ENCODE measurements at places on chromosomes 12 and 14. TPM values are rescaled to one million over a fixed set of nuclear protein-coding genes. Genes with fewer than 3 reads are reported as not detected.

The FAM222A gene
- 0.05 TPM for polyA plus RNA-seq

The SDSL gene
- polyA plus RNA-seq = 1.4 TPM

The C14orf39 gene
- not detected for polyA plus RNA-seq

The KRT85 gene
- polyA plus RNA-seq = not detected

The KCNJ8 gene
- polyA plus RNA-seq = not detected

The SOAT2 gene
- polyA plus RNA-seq = not detected

The FAM234B gene
- 3.4 TPM for polyA plus RNA-seq

- H3K36me3 ChIP-seq = no peaks in the 10 kb centered on the region
- no peak overlapping the region for H3K4me3 ChIP-seq
- no peak overlapping the region for H3K27ac ChIP-seq
- peaks cover 44% of the 10 kb centered on the region for H3K4me1 ChIP-seq
- no peaks in the 10 kb centered on the region for H3K27me3 ChIP-seq
Measured at GRCh38 chr14:70885343-70886022, 21.8 kb upstream of the PCNX1 start.

GRCh38 chr12:29425722-29426121, 44.8 kb upstream of the ERGIC2 start:
- H3K27ac ChIP-seq = no peak overlapping the region
- H3K36me3 ChIP-seq = no peaks in the 10 kb centered on the region

GRCh38 chr14:71319666-71320065, 412.4 kb downstream of the PCNX1 start:
- H3K36me3 ChIP-seq = no peaks in the 10 kb centered on the region
- H3K4me3 ChIP-seq = peak overlapping the region; percentile 64
- H3K27ac ChIP-seq = peak overlapping the region; percentile 67
- peaks cover 25% of the 10 kb centered on the region for H3K4me1 ChIP-seq
- H3K27me3 ChIP-seq = no peaks in the 10 kb centered on the region
- no peak for DNase-seq

DNA sequence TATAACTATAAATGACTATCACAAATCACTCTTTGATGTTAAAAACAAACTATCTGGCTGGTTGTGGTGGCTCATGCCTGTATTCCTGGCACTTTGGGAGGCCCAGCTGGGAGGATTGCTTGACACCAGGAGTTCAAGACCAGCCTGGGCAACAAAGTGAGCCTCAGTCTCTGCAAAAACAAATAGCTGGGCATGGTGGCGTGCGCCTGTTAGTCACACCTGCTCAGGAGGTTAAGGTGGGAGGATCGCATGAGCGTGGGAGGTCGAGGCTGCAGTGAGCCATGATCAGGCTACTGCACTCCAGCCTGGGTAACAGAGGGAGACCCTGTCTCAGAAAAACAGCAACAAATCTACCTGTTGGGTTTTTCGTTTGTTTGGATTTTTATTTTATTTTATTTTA, 5.4 kb downstream of the TXNRD1 start:
- H3K4me1 ChIP-seq = peaks cover 22% of the 10 kb centered on the region
- H3K27me3 ChIP-seq = no peaks in the 10 kb centered on the region
- H3K4me3 ChIP-seq = no peak overlapping the region
- no peaks in the 10 kb centered on the region for H3K36me3 ChIP-seq

GRCh38 chr12:101862245-101862644, 15.1 kb upstream of the DRAM1 start:
- no peak for DNase-seq
- no peaks in the 10 kb centered on the region for H3K27me3 ChIP-seq
- no peak overlapping the region for H3K27ac ChIP-seq
- H3K36me3 ChIP-seq = no peaks in the 10 kb centered on the region
- H3K4me1 ChIP-seq = peaks cover 10% of the 10 kb centered on the region

DNA sequence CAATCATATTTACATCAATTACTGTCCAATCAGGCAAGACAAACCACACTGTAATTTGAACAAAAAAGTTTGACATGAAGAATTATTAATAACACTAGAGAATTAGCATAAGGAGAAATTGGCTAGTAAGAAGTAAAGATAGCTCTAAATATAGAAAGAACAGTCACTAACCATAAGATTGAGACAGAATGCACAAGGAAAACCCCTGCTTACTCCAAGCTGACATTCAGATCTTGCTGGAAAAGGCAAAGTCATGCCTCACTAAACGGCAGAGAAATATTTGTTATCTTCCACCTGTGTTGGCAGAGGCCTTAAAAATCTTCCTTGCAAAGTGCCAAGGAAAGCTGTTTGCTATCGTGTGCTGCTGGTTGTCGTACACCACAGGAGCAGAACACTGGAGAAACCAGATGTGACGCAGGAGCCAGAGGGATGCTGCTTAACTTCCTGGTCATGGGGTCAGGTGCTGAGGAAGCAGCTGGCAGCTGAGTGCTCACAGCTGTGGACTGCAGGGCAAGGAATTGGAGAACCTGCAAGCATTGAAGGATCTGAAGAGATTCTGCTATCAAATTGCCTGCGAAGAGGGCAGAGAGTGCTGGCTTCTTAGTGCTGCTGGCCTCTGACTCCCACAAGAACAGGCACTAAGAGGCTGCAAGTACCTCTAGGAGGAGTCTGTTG, 1323.3 kb downstream of the LRFN5 start:
- no peak overlapping the region for H3K4me3 ChIP-seq
- H3K36me3 ChIP-seq = no peaks in the 10 kb centered on the region
- no peak for DNase-seq
- H3K4me1 ChIP-seq = no peaks in the 10 kb centered on the region
- no peak overlapping the region for H3K27ac ChIP-seq

DNA sequence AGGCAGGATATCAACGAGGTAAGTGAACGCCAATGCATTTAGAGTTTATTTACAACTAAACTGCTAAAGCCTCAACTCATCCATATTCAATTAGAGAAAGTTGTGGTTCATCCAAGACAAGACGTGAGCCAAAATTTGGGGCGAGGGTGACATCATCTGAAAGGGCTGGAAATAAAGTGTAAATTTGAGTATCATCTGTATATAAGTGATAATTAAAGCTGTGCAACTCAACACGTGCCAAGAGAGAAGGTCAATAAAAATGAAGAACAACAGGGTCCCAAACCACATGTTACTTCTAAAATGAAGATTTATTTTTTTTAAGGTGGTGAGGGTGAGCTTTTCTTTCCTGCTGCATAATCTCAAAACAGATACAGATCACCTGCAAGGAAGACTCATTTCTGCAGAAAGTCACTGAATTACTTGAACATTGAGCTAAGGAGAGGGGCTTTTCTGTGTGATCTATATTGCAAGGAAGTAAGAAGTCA, 203.6 kb downstream of the EFCAB11 start:
- DNase-seq = no peak
- no peaks in the 10 kb centered on the region for H3K27me3 ChIP-seq
- H3K4me1 ChIP-seq = no peaks in the 10 kb centered on the region
- H3K27ac ChIP-seq = no peak overlapping the region
- no peak overlapping the region for H3K4me3 ChIP-seq

- no peak overlapping the region for H3K4me3 ChIP-seq
- H3K27me3 ChIP-seq = no peaks in the 10 kb centered on the region
- no peak for DNase-seq
- peaks cover 39% of the 10 kb centered on the region for H3K36me3 ChIP-seq
- H3K27ac ChIP-seq = no peak overlapping the region
- no peaks in the 10 kb centered on the region for H3K4me1 ChIP-seq
Measured at GRCh38 chr12:49026101-49026500, 7.5 kb upstream of the PRKAG1 start.

GRCh38 chr12:3119756-3120601, 42.8 kb downstream of the TSPAN9 start:
- no peaks in the 10 kb centered on the region for H3K27me3 ChIP-seq
- peaks cover 62% of the 10 kb centered on the region for H3K4me1 ChIP-seq
- DNase-seq = no peak
- no peaks in the 10 kb centered on the region for H3K36me3 ChIP-seq
- peak overlapping the region; percentile 71 for H3K27ac ChIP-seq
- H3K4me3 ChIP-seq = peak overlapping the region; percentile 24

DNA sequence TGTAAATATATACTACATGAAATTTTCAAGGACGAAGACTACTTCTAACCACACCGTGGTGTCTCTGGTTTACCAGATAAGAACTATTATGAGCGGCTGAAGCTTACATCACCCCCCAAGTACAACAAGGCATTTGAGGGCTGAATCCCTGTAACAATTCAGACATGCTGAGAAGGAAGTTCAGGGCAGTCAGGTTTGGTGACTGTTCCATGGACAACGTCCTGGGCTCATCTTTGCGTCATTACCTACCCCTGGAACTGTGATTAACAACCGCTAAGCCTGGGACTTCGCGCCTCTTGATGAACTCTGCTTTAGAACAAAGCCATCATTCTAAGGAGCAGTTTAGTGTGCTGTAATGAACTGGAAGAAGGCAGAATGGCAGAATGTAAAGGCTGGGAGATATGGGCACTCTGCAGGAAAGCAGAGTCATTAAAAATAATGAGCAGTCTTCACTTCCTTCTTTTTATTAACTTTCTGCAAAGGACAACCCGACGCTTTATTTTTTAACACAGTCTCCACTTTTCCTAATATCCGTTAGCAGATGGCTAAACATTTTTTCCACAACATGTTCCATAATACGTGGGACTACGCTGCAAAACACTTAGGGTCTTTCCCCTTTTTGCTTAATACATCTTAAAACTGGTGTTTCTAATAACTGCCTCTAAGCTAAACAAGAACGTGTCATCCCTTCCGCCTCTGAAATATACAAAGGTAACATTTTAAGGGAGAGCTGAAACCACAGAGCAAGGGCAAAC, 263.2 kb downstream of the ADAMTS20 start:
- no peak overlapping the region for H3K4me3 ChIP-seq
- no peaks in the 10 kb centered on the region for H3K36me3 ChIP-seq
- no peak overlapping the region for H3K27ac ChIP-seq
- peaks cover 34% of the 10 kb centered on the region for H3K4me1 ChIP-seq
- H3K27me3 ChIP-seq = no peaks in the 10 kb centered on the region

DNA sequence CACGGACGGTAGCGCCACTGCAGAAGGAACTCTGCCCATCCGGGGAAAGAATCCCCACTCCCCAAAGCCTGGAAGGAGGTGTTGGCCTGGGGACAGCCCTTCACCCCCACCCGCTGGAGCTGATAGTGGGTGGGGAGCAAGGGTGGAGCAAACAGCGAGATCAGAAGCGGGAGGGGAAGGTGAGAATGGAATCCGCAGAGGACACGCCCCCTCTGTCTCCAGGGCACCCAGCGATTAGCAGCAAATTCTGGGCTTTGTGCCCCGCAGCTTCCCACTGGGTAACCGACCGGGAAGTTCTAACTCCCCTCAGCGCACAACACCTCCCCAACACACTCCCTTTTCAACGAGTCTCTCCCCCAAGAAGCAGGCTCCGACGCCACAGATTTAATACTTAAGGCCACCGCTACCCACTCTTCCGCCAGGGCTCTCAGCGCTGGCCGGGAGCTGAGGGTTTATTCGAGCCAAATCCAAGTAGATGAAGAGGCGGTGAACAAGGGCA, 1.4 kb downstream of the SLC25A29 start:
- DNase-seq = no peak
- H3K36me3 ChIP-seq = no peaks in the 10 kb centered on the region
- H3K4me1 ChIP-seq = peaks cover 11% of the 10 kb centered on the region
- H3K4me3 ChIP-seq = peak overlapping the region; percentile 69

- no peaks in the 10 kb centered on the region for H3K27me3 ChIP-seq
- H3K27ac ChIP-seq = no peak overlapping the region
- no peak overlapping the region for H3K4me3 ChIP-seq
Measured at GRCh38 chr14:59688224-59689170, 111.9 kb upstream of the CCDC175 start.

GRCh38 chr12:101459642-101460346, 15.3 kb upstream of the SPIC start:
- H3K4me3 ChIP-seq = no peak overlapping the region
- no peaks in the 10 kb centered on the region for H3K27me3 ChIP-seq
- DNase-seq = no peak
- no peaks in the 10 kb centered on the region for H3K36me3 ChIP-seq
- H3K4me1 ChIP-seq = no peaks in the 10 kb centered on the region

DNA sequence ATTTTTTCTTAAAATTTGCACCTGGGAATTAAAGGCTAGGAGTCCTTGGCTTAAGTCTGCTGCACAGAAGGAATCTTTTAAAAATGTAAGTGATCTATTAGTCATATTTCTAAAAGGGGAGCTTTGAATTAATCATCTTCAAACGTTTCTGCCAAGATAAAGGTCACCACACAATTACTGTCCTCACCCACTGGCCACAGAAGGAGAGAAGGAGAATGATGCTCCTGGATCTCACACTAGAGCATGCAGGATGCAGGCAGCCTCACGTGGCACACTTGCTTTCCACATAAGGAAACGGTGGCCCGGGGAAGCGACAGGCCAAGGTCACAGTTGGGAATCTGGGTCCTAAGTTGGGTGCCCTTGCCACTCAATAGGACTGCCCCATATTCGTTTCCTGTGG, 16.9 kb downstream of the PLEKHG7 start:
- no peaks in the 10 kb centered on the region for H3K27me3 ChIP-seq
- H3K36me3 ChIP-seq = no peaks in the 10 kb centered on the region
- no peaks in the 10 kb centered on the region for H3K4me1 ChIP-seq
- H3K27ac ChIP-seq = no peak overlapping the region
- DNase-seq = no peak

DNA sequence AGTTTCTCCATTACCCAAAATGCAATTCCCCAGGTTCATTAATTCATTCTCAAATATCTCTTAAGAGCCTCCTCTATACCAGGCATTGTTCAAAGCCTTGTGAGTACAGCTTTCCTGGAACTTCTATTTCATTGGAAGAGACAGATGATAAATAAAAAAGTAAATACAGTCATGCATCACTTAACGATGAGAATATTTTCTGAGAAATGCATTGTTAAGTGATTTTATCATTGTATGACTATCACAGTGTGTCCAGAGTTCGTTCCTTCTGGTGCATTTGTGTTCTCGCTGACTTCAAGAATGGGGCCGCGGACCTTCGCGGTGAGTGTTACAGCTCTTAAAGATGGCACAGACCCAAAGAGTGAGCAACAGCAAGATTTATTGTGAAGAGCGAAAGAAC, 66.0 kb downstream of the ANO4 start:
- H3K27ac ChIP-seq = no peak overlapping the region
- H3K36me3 ChIP-seq = no peaks in the 10 kb centered on the region
- DNase-seq = no peak
- no peak overlapping the region for H3K4me3 ChIP-seq

- H3K36me3 ChIP-seq = no peaks in the 10 kb centered on the region
- H3K27ac ChIP-seq = no peak overlapping the region
- H3K4me3 ChIP-seq = no peak overlapping the region
- no peaks in the 10 kb centered on the region for H3K27me3 ChIP-seq
- no peaks in the 10 kb centered on the region for H3K4me1 ChIP-seq
Measured at GRCh38 chr12:23669691-23670090, 279.8 kb downstream of the SOX5 start.

- peaks cover 45% of the 10 kb centered on the region for H3K4me1 ChIP-seq
- peaks cover 20% of the 10 kb centered on the region for H3K36me3 ChIP-seq
- peak overlapping the region; percentile 26 for H3K27ac ChIP-seq
- no peak for DNase-seq
- H3K27me3 ChIP-seq = no peaks in the 10 kb centered on the region
Measured at GRCh38 chr12:6871052-6871957, 1.8 kb downstream of the SPSB2 start.

- no peaks in the 10 kb centered on the region for H3K4me1 ChIP-seq
- H3K27ac ChIP-seq = no peak overlapping the region
- H3K4me3 ChIP-seq = no peak overlapping the region
- peaks cover 51% of the 10 kb centered on the region for H3K36me3 ChIP-seq
- H3K27me3 ChIP-seq = no peaks in the 10 kb centered on the region
Measured at GRCh38 chr12:57825451-57825850, 6.9 kb upstream of the AVIL start.
